Glomerular endothelial cell (primary cell): ENCODE measurements at places on chromosomes 4 and X. TPM values are rescaled to one million over a fixed set of nuclear protein-coding genes. Genes with fewer than 3 reads are reported as not detected.

GRCh38 chr4:12636191-12636590, 847.9 kb downstream of the RAB28 start:
- no peak for DNase-seq

DNA sequence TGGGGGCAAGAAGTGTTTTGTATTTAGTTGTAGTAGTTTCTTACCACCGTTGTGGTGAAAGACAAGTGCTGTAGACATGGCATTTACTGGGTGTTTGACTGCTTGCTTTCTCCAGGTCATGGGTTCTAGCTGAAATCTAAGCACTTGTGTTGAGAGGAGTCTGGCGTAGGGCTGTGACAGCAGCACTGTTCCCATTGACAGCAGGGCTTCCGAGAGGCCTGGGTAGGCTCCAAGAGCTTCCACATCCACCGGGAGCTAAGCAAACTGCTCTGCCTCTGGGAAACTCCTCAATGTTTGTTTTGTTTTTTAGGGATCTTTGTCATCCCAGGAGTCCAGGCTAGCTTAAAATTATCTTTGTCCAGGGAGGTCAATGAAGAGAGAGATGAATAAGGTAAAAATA, 44.3 kb downstream of the BMPR1B start:
- DNase-seq, result no peak

The JAKMIP1 gene
- not detected in 2 replicates for total RNA-seq

The SCML1 gene
- 7.9 and 8.2 TPM in 2 replicates for total RNA-seq
